ENCODE measurements at places on chromosomes 16 and 17.
A peak's percentile ranks its signal among the peaks of the same experiment; 100 is the strongest.

- DNase-seq, result no peak
These were observed 1.4 kb upstream of the LLGL1 start for GRCh38 chr17:18224053-18224386.

DNA sequence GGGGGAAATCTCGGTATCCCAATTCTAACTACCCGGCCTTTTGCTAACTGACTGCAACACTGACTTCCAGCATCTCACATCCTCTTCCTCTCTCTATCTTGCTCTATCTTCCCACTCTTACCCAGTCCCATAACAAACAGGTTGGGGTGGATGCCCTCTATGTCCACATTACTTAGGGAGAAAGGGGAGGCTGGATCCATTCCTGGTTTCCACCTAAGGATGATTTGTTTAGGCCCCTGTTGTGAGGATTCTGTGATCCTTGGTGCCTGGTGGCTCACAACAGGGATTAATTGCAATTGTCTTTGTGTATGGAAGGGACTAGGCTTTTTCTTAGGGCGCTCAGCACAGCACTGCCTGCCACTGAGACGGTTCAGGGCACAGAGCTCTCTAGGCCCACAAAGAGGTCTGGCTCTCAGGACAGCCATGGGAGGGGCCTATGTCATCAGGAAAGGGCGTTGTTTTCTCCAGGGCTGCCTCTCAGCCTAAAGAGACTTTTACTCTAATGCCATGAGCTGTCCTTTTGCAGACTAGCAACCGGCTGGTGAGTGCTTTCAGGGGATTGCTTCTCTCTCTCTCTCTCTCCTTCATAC is 612.1 kb upstream of the SALL1 start:
- DNase-seq, result no peak

- DNase-seq, result no peak
These were observed 20.7 kb downstream of the UBN1 start for GRCh38 chr16:4868026-4868425.

DNA sequence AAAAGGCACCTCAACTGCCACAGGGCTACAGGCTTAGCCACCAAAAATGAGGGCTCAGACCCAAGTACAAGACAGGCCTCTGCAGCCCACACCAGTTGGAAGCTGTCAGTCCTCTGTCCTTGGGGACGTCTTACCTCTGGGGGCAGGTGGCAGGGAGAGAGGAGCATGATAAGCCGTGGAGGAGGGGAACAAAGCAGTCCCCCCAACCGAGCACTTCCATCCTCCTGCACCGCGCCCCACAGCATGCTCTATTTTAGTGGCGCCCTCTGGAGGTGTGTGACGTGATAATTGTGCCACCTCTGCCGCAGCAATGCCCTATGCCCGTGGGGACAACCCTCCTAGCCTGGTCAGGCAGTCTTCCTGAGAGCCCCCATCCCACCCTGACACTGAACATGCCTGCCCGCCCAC is 13.6 kb downstream of the G6PC3 start:
- DNase-seq, result no peak

DNA sequence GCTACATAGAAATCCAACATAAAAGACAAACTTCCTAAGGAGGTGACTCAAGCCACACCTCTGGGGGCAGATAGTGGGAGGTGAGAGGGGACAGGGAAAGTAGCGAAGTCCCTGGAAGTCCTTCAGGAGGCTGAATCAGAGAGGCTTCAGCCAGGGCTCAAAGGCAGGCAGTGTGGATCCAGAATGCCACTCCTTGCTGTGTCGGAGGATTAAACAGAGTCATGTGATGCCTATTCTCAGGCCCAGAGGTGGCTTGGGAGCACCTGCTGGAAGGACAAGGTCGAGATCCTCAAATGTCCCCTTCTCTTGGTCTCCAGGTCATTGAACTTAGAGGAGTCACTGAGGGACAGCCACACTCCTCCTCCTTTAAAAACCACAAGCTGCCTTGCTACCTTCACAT is 391.1 kb downstream of the SOX9 start:
- no peak for DNase-seq

DNA sequence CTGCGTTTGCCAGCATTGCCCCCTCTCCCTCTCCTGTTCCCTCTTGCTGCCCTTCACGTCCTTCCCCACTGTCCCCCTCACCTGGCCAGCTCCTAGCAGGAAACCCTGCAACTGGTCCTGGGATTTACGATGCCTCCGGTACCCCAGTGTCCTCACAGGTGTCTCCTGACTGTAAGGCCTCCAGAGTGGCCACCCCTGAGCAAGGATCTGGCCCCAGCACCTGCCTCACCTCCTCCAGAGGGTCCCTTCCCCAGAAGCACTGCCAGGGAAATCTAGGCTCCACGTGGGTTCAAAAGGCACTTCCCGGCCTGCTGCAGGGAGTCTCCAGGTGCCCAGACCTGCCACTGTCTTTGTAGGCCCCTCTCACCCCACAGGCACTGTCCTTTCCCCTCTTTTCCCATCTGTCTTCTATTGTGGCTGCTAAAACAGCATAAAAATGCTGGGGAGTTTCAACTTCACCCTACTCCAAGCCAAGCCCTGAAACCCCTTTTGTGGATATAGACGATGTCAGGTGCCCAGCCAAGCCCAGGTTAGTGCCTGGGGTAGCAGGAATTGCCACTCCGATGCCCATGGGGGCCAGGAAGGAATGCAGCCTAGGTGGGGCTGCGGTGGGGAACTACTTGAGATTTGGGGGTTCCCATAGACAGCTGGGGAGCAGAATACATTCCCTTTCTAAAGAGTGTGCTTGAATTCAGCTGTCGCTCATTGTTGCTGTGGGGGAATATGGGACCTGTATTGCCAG is 25.7 kb downstream of the RAB11FIP4 start:
- DNase-seq, result no peak

DNA sequence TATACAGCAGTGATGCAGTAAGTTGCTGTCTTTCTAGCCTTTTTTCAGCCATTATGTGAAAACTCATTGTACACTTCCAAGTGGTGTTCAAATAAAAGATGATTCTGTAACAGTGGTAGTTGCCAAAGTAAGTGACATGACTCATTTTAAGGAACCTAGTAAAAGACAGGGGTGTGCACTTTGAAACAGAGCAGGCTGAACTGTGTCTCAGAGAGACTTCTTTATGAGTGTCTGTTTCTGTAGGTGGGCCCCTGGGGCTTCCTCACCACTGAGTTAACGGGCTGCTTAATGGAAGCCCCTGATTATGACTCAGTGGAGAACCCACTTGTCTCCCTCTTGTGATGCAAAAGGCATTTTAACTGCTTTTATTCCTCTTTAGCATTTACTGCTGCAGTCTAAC is 147.3 kb downstream of the PCTP start:
- DNase-seq, result no peak

DNA sequence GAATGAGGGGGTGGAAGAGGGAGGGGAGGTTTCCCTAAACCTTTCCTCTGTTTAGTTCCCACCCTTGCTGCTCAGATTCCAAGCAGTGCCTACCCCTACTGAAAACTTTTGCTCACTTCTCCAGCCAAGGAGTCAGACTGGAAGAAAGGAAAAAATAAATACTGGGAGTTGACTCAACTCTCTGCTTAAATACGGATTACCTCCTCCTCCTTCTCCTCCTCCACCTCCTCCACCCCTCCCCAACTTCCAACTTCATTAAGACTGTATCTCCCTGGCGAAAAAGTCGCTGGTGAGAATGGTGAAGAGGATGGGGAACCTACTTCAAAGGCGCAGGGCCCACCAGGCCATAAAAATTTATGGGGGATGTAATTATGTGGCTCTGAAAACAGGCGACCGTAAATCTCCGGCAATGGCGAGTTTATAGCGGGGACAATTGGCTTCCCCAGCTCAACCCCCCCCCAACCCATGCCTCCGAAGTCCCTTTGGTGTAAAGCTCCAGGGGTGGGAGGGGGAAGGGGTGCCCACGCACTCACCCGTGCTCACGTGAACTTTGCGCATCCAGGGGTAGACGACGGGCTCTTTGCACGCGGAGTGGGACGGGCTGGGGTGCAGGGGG is 712 bp downstream of the HOXB4 start:
- no peak for DNase-seq

DNA sequence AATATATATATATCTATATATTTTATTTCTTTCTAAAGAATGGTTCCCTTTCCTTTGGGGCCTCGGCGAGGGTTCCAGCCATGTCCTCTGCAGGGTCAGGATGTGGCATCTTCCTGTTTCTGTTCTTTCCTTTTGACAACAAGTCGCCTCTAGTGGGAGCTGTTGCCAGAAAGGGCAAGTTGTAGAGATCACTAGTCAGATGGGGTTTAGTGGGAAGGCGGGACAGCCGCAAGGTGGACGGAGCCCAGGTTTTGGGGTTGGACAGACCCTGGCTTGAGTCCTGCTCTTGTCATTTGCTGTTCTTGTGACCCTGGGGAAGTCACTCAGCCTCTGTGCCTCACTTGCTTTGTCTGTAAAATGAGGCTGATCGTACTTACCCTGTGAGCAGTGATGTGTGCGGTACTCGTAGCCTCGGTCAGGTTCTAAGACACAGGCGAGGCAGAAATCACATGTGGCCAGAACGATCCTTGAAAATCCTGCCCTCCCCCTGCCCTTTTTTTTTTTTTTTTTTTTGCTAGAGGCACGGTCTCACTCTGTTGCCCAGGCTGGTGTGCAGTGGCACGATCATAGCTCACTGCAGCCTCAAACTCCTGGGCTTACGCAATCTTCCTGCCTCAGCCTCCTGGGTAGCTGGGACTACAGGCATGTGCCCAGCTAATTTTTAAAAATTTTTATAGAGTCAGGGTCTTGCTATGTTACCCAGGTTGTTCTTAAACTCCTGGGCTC is 80.1 kb downstream of the ABCC6 start:
- DNase-seq, result no peak

GRCh38 chr17:69712801-69713311 is 298.4 kb downstream of the MAP2K6 start:
- no peak for DNase-seq

DNA sequence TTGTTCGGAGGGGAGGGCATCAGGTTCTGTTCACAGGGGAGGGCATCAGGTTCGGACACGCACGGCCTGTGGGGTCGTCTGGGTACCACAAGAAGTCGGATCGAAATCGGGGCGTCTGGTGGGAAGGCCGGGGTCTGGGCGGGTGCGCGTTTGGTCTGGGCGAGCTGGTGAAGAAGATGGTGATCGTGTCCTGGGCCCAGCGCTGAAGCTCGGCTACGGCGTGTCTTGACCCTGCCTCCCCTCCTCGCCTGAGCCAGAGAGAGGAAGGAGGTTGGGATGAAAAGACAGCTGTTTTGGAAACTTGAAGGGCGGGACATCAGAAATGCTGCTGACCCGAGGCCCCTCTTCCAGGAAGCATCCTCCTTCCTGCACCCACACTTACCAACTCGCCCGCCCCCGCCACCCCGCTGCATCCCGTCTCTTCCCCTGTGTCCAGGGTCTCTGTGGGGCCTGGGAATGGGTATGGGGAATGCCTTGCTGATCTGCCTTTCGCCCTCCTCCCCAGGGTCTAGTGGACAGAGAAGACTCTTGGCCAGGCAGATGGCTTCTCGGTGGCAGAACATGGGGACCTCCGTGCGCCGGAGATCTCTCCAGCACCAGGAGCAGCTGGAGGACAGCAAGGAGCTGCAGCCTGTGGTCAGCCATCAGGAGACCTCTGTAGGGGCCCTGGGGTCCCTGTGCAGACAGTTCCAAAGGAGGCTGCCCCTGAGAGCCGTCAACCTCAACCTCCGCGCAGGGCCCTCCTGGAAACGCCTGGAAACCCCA is 498 bp downstream of the PIMREG start:
- no peak for DNase-seq

- DNase-seq, result peak; percentile 34
These were observed 1.1 kb upstream of the TRPV3 start for GRCh38 chr17:3558603-3559269.

Data from activated CD4-positive, alpha-beta T cell treated with anti-CD3 and anti-CD28 coated beads for 24 hours (primary cell).